ENCODE measurements at places on chromosomes 2 and 18.

DNA sequence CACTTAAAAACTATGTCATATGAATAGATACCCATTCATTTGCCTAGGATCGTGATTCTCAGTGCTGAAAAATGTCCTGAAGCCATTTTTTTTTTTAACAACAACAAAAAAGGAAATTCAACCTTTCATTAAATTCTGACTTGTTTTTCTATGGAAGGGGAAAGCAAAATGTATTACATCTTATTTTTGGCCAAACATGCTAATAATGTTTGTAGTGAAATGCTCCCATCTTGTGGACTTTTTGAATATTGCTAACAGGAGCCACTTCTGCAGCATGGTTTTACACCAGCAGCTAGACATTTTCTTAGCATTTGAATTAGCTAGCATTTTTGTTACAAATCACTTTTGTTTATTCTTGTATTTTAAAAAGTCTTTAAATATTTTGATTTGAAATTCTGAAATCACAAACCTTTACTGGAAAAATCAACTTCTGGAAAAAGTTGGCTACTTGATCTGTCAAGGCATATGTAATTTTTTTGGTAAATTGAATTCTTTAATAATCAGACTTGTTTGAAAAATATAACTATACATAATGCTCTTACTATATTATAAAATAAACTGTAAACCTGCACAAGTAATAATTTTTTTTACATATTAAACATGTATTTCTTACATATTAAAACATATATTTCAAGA lies 75.8 kb downstream of the KIDINS220 start:
- DNase-seq: no peak

- DNase-seq: no peak
Measured at GRCh38 chr2:44498551-44498950, 136.8 kb downstream of the CAMKMT start.

GRCh38 chr18:77547757-77548156 lies 298.1 kb downstream of the GALR1 start:
- no peak for DNase-seq

DNA sequence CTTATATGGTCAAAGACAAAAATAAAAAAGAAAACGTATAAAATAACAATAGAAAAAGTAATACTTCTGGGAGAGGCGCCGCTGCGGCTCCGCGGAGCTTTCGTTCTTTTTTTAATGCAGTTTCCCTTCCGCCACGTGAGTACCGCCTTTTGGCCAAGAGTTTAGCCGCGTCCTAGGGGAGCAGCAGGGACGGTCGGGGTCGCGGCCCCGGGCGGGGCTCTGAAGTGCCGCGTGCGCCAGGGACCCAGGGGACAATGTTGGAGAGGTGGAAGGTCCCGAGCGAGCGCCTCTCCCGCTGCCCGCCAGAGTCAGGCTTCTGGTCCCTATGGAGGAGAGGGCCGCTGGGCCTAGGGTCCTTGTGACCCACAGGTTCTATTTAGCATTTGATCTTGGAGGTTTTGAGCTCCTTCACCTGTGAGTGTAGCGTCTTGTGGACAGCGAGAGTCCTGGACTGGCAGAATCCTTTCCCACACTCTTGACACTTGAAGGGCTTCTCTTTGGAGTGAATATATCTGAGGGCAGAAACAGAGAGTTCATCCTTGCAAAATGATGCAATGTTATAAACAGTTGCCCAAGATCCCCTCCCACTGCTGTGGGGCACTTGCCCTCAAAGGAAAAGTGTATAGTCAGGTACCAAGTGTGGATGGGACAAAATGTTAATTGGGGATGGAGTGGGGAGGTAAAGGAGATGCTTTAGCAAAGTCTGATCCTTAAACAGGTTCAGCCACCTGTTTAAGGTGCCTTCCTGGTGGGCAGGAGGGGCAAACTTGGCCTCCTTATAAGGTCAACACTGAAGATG lies 6.3 kb downstream of the OSR1 start:
- no peak for DNase-seq

GRCh38 chr2:236125541-236125940 lies 42.6 kb downstream of the GBX2 start:
- DNase-seq: no peak

DNA sequence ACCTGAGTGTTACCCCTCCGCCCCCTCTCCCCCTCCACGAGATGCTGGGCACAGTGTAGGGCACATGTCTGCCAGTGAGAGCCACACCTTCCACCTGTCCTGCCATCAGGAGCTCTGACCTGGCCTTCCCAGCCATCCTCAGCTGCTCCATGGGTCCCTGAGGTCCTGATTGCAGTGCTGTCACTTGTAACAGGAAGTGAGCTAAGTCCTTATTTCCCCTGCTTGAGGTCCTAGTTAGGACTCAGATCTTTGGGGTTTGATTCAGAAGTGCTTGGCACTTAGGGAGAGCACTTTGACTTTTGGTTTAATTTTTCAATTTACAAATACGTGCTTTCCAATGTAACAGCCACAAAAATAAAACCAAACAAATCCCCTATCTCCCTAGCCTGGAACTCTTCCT lies 125.5 kb downstream of the WDSUB1 start:
- DNase-seq: no peak

GRCh38 chr2:101827246-101827645 lies 129.7 kb downstream of the MAP4K4 start:
- DNase-seq: no peak

GRCh38 chr2:33344230-33344629 lies 132.2 kb upstream of the RASGRP3 start:
- DNase-seq: no peak

DNA sequence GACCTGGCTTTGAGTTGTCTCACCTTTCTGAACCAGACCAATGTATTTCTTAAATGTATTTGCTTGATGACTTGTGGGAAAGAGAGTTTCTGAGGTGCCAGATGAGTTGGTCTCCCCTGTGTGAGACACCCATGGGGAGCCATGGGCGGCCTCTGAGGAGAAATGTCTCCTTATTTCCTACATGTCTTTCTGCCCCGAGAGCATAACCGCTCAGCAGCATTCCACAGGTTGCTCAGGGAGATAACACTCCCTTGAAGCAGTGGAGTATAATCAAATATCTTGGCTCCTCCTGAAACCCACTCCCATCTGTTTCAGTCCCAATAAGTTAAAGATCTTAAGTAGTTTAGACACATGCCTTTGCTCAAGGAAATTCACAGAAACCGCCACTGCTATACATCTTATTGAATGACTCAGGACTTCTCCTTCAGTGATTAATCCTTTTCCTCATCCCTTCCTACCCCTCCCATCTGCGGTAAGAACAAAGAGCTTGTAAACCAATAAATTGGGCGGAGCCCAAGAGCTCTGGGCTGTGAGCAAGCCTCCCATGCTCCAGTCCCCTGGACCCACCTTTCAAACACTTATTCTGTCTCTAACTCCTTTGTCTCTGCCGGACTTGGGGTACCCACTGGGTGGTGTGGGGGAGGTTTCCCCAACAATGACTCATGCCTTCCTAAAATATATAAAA lies 285.5 kb upstream of the LRRTM4 start:
- DNase-seq: no peak

DNA sequence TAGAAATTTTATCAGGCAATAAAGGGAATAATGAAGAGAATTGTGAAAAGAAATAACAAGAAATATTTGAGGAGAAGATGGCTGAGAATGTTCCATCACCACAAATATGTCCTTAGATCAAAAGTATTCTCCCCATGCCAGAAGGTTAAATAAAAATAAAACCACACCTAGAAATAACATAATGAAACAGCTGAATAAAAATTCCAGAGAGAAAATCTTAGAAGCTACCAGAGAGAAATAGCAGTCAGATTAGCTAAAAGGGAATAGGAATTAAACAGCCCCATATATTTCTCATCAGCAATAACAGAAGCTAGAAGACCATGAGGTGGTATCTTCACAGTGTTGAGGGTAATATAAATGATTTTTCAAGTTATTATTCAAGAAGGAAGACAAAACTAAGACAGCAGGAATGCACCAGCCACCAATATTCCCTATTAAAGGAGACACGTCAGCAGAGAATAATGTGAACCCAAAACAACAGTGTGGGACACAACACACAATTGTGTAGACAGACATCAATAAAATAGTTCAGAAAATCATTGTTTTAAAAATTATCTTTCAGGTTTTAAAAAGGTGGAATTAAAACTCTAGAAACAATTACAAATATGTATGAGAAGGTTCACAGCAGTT lies 82.0 kb upstream of the NEDD4L start:
- DNase-seq: no peak

DNA sequence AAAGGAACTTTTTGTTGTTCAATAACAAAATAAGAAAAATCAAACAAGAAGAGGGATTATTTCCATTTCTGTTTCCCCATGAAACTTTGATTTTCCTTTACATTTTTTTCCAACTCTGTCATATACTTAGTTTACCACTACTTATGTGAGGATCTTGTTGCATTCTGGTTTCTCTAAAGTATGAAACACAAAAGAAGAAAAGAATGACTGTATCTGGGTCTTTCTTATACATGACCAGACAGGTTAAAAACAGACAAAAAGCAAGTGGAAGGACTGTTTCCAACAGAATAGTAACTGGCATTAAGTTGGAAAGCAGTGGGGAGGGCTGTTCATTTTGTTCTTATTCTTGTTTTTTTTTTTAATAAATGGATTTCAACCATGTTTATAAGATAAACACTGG lies 1207.8 kb upstream of the FAM98A start:
- DNase-seq: no peak

DNA sequence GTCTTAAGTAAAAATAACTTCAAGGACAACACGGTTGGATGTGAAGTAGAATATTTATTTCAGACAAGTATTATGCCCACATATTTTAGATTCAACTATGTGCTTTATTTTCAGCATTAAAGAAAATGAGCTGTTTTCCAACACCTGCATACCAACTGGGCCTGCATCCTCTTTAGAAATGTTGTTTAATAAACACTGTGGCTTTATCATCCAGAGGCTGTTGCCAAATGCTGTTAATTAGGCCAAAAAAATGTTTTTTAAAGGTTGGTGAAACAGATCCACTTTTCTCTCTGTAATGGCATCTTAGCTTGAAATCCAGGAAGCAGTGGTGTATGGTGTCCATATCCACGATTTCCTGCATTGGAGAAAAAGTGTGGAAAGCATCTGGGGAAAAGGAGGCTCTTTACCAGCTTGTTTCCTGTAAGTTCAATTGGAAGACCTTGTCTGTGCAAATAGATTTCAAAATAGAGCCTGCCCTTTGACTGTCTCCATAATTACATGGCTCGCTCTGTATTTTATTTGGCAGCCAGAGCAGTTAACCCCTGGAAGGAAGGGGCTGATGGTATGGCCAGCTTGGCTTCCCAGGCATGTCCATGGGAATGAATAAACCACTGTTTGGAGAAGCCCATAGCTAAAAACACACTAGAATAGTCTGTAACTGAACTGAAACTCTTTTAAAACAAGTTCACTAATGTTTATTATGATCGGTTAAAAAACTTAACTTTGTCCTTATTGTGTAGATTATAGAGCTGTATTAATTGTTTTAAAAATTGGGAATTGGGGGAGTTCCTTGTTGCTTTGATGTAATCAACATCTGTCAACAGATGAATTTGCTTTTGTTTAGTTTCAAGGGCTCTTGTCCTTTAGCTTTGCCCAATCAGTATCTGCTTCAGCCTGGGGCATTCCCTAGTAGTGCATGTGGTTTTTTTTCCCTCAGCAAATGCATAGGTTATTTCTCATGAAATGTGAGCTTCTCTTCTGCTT lies 33.0 kb upstream of the DLX1 start:
- DNase-seq: no peak

DNA sequence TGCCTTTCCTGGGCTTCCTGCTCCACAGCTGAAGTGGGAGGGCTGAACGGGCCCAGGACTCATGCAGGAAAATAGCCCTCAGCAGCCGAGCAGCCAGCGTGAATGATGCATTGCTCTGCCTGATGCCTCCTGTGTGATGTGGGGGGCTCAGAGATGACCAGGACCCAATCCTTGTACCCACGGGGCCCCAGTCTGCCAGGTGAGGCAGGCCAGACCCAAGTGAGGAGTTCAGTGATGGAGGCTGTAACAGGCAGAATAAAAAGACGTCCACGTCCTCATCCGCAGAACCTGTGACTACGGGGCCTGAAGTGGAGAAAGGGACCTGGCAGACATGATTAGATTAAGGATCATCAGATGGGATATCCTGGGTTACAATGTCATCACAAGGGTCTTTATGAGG lies 194.9 kb upstream of the HDAC4 start:
- DNase-seq: no peak

DNA sequence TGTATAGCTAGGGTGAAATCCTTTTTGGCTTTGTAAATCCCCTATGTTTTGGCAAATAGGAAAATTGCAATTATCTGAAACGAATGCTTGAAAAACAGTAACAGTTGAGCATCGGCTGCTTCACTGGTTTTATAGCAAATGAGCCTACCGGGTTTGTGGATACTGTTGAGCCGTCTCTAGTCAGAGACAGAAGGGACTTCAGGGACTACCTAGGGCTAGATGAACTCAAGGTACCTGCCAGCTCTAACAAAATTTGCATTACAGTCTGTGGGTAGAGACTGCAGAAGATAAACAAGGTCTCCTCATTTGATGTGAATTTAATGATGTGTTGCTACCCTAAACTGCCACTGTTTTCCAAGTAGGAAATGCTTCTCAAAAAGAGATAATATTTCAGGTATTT lies 101.1 kb downstream of the EML6 start:
- no peak for DNase-seq

GRCh38 chr2:30608643-30609042 lies 161.6 kb downstream of the LCLAT1 start:
- no peak for DNase-seq

- DNase-seq: no peak
Measured at GRCh38 chr2:219631406-219631891, 4.0 kb downstream of the SLC4A3 start.

DNA sequence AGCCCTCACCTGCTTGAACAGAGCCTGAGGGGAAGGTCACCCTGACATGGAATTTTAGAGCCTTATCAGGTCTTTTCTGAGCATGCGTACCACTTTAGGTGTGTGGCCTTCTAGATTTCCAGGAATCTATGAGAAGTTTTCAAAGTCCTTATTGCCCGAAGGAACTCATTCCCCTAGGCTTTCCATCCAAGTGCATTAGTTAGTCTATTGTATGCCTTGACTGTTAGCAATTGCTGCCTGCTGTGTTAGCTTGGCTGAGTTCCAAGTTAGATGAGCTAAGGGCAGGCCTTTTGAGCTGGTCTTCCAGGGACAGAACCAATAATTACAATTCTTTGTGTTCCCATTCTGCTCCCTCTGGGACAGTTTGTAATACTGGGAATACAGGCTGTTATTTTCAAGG lies 30.8 kb upstream of the PUM2 start:
- DNase-seq: no peak

- DNase-seq: no peak
Measured at GRCh38 chr18:55109818-55110414, 150.7 kb upstream of the CCDC68 start.

- no peak for DNase-seq
Measured at GRCh38 chr18:62399781-62400308, 74.7 kb downstream of the TNFRSF11A start.

DNA sequence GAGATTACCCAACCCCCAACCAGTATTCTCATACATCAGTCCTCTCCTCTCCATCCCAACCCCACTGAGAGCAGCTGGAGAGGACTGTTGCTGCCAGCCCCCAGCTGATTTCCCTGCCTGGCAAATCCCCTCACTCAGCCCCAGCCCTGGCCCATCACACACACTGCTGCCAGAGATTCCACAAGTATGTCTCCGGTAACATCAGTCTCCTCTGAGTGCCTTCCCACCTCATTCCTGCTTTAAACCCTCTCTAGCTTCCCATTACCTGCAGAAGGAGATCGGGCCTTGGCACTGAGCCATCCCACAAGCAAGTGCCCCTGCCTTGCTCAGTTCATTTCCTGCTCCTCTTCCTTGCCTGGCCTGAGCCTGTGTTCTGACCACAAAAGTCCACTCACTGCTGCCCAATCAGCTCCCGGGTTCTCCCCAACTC lies 50.6 kb upstream of the ZFP36L2 start:
- DNase-seq: no peak

GRCh38 chr2:168660870-168661862 lies 141.3 kb upstream of the NOSTRIN start:
- DNase-seq: no peak

- no peak for DNase-seq
Measured at GRCh38 chr2:206556357-206556949, 85.8 kb upstream of the FAM237A start.
